ENCODE measurements at places on chromosomes 1 and 21. TPM values are rescaled to one million over a fixed set of nuclear protein-coding genes. Genes with fewer than 3 reads are reported as not detected.

DNA sequence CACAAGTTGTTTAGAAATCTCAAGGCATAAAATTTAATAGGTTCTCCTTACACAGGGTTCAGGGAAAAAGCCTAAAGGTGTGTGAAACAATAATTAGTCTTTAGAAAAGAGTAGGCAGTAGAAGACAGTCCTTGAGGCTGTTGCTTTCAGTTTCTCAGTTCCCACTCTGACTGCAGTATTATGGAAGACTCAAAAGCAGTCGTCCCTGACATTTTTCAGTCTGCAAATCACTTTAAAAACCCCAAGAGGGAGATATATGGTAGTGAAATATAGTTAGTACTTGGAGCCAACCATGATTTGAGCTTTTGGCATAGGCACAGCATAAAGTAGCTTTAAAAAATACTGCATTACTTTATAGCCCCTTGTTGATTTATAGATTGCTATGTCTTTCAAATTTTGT is 299.7 kb downstream of the OLFM3 start:
- no peak for DNase-seq

DNA sequence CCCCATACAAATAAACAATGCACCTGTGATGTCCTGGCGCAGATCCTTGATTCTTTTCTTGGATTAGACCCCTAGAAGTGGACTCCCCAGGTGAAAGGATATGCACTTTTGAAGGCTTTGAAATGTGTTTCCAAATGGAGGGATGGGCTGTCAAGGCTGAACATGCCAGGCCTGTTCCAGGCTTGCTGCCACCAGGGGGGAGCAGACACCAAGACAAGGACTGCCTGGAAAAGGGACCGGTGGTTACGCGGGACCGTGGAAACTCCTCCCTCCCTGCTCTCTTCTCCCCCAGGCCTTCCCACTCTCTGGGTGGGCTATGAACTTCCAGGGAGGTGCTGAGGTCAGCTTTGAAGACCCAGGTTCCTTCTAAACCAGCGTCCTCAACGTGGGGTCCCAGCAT is 12.7 kb downstream of the C1QB start:
- no peak for DNase-seq

- DNase-seq, result no peak
Measured at GRCh38 chr1:111453706-111454105, 4.4 kb downstream of the ATP5PB start.

- no peak for DNase-seq
Measured at GRCh38 chr1:75937034-75937433, 4.8 kb upstream of the ASB17 start.

DNA sequence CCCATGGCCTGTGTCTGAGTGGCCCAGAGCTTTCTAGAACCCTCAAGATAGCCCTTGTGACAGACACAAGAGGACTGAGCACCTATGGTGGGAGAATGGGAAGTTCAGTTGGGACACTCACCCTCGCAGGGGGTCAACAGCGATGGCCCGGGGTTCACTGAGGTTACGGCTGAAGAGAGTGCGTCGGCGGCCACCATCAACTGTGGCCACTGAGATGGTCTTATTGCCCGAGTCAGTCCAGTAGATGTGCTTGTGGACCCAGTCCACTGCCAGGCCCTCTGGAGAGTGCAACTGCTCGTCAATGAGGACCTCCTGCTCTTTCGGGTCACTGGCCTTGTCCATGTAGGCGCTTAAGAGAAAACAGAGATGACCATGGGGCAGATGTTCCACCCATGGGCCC is 25.7 kb upstream of the MAGOH start:
- no peak for DNase-seq

- DNase-seq, result no peak
Measured at GRCh38 chr1:173422456-173422976, 54.6 kb upstream of the PRDX6 start.

DNA sequence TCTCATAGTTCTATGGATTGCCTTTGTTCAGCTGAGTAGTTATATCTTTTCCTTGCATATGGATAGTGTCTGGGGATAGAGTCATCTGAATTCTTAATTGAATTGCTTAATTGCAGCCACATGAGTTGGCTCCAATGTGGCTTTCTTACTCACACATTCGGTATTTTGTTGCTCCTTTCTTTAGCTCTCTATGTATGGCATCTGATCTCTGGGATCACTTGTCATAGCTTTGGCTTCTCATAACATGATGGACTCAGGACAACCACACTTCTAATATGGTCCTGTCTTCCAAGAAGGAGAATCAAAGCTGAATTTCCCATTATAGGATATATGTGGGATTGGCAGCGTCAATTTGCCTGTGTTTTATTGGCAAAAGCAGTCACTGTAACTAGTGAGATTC is 716.2 kb downstream of the NCAM2 start:
- no peak for DNase-seq

DNA sequence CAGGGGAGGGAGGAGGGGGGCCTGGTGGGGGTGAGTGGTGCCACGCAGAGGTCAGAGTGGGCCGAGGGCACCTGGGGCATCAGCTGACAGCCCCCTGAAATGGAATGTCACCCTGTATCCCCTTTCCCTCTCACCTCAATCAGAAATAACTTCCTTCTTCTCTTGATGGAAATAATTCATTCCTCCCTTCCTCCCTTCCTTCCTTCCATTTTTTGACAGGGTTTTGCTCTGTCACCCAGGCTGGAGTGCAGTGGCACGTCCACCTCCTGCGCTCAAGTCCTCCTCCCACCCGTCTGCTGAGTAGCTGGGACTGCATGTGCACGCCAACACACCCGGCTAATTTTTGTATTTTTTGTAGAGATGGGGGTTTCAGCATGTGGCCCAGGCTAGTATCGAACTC is 48.4 kb upstream of the LRRC3 start:
- no peak for DNase-seq

DNA sequence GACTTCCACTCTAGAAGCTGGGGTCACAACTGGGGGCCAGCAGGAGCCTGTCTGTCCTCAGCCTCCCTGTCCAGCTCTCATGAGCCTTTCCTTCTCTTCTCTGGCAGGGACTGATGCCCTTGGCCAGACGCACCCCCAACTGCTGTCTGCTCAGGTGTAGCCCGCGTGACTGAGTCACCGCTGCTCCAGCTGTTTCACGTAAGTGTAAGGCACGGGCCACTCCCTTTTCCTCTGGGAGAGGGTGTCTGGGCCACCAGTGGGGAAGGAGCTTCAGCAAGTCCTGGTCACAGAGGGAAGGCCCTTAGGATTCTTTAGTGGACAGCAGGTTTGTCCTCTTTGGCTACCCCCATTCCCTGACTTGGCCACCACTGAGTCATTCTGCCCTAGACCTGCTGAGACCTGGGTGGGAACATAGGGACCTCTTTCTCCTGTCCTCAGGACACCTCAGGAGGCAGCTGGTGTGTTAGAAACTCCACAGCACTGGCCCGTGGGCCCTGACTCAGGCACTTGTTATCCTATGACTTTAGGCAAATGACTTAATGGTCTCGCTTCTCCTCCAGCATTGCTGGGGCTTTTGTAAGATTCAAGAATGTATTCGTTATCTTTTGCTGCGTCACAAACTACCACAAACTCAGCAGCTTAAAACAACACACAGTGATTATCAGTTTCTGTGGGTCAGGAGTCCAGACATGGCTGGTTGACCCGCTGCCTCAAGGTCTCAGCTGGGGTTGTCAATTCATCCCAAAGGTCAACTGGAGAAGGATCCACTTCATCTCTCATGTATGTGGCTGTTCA is 64.8 kb downstream of the FAM163A start:
- no peak for DNase-seq

DNA sequence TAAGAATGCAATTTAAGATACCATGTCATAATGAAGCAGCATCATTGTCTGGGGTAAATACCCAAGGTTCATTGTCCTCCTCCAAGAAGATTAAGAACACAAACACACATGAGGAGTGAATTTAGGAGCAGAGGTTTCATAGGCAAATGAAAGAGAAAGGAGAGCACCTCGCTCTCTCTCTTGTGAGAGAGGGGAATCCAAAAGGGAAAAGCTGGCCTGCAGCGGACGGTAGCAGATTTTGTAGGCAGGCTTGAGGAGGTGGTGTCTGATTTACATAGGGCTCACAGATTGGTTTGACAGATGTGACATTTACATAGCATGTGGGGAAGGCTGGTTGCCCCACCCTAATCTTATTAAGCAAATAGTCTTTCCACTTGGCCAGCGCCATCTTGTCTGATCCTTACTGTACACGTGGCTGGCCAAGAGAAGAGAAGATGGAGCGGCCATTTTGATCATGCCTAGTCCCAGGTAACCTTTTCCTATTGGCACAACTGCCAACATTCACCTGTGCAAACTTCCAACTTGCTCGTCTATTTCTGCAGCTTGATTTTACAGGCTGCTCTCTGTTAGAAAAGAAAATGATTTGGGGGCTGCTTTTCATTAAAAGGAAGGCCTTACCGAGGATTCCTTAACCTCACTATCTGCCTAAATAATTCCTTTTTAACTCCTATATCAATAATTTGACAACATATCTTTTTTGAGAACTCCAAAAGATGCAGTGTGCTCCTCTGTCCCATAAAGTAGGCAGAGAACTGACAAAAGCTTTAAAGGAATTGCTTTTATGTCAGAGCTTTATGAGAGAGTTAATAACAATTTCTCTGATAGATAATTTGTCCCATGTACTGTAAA is 16.0 kb upstream of the LRRC7 start:
- no peak for DNase-seq

DNA sequence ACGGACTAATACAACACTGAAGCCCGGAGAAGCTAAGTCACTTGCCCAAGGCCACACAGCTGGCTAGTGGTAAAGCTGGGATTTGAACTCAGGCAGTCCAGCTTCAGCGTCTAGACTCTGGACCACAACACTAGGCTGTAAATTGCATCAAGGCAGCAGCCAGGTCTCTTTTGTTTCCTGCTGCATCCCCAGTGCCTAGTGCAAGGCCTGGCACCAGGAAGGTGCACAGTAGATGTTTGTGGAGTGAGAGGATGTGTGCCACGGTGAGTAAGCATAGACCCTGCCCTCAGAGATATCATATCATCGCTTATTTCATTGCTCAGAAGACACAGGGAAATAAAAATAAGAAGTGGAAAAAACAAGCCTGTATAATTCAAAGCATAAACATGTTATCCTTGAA is 40.9 kb downstream of the IGSF21 start:
- no peak for DNase-seq

DNA sequence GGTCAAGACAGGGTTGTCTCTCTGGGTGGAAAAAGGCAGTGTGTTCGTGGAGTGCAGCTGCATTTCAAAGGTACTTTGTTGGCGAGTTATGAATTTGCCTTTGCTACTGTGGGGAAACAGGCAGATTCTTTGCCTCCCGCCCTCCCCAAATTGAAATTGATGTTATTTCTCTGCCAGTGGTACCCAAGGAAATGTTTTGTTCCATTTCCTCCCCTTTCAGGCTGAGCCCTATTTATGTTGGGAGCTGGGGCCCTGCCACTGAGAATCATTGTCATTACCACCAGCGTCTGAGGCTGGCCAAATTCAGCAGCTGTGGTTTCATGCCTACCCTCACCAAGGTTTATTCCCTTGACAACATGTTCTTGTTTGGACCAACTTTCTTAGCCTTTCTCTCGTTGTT is 48.5 kb upstream of the OLIG2 start:
- no peak for DNase-seq

- DNase-seq, result no peak
Measured at GRCh38 chr1:219374636-219375035, 201.0 kb downstream of the LYPLAL1 start.

RGS2 gene
- 11.8 TPM for total RNA-seq

OR2T11 gene
- total RNA-seq, result not detected

Measured in activated naive CD4-positive, alpha-beta T cell treated with anti-CD3 and anti-CD28 coated beads for 36 hours (primary cell).